ENCODE measurements at places on chromosomes 2 and 18.

DNA sequence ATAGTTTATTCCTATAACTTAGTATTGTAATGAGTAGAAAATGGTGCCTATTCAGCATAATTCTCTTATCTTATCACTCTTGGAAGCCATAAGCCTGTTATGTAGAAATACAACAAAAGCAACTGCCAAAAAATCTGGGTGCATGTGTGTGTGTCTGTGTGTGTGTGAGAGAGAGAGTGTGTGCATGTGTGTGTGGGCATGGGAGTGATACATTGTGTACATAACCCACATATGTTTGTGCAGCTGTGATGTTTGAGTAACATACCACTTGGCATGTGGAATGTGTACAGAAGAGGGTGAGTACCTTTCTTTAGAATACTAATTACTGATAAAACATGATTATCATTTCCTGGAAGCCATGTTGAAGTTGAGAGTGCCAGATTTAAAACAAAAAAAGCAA lies 642.3 kb upstream of the SYT4 start:
- no peak for DNase-seq

DNA sequence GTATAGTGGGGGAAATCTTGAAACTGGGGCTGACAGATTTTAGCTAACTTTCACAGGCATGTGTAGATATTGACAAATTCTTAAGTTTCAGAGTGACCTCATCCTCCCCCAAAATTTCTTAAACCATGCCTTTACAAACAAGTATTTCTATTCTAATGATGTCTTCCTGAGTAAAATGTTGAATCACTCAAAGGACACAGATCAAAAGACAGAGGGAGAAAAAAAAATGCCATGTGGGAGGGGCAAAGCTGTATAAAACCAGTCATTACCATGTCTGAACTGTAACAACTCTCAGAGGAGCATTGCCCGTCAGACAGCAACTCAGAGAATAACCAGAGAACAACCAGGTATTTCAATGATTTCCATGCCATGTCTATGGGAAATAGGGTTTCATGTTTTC lies at the start of gene SERPINB2:
TSS of gene SERPINB2 (plus strand) at position 282 of the 400 bp plus-strand sequence. CDS start 3,740 bp downstream, outside the sequence.
- DNase-seq = no peak

- DNase-seq = no peak
Measured at GRCh38 chr18:41655074-41655473, 300.0 kb upstream of the PIK3C3 start.

DNA sequence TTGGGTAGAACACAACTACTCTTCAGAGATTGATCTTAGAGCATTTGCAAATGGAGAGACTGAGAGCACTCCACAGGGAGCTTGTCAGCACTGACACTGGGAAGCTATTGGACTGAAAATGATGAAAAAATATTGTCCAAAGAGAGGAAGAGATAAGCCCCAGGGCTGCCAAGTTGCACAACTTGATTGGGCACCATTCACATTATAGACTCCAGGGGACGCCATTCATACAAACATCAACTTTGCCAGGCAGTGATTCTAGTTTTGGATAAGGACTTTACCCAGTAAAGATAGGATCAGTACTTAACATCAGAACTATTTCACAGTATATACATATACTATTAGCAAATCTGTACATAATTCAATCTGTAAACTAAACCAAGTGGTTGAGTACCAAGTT lies 79.6 kb upstream of the MYCN start:
- no peak for DNase-seq

GRCh38 chr2:71784734-71785511 lies 331.6 kb downstream of the DYSF start:
- DNase-seq = no peak

DNA sequence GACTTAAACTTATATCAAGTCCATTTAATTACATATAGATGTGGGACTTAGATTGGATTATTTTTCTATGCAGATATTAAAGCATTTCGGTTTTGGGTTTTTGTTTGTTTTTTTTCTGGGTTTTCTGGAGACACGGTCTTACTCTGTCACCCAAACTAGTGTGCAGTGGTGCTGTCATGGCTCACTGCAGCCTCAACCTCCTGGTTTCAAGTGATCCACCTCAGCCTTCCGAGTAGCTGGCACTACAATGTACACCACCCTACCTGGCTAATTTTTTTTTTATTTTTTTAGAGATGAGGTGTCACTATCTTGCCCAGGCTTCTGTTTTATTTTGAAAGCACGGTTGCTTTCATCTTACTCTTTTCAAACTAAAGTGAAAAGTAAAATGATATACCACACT lies 281.6 kb downstream of the MBD5 start:
- DNase-seq = no peak
